ENCODE measurements at places on chromosomes 2 and 18. TPM values are rescaled to one million over a fixed set of nuclear protein-coding genes. Genes with fewer than 3 reads are reported as not detected.

TMEM169 gene
- 0.83 TPM for total RNA-seq

TLX2 gene
- total RNA-seq = not detected

ALK gene
- not detected for total RNA-seq

PLEKHH2 gene
- total RNA-seq = 1.7 TPM

HOXD10 gene
- not detected for total RNA-seq

CNOT11 gene
- total RNA-seq = 33.6 TPM

DSC1 gene
- not detected for total RNA-seq

MEP1B gene
- not detected for total RNA-seq

KATNAL2 gene
- 1.4 TPM for total RNA-seq

ZAP70 gene
- total RNA-seq = not detected

CYP26B1 gene
- not detected for total RNA-seq

UGT1A10 gene
- total RNA-seq = not detected

SUMO1 gene
- total RNA-seq = 90.0 TPM

DOK6 gene
- total RNA-seq = 2.7 TPM

SCYGR6 gene
- not detected for total RNA-seq

FZD7 gene
- total RNA-seq = 62.4 TPM

IFIH1 gene
- total RNA-seq = 1.4 TPM

GBX2 gene
- total RNA-seq = not detected

TCF4 gene
- 83.9 TPM for total RNA-seq

CGREF1 gene
- total RNA-seq = 0.28 TPM

NGEF gene
- total RNA-seq = 1.1 TPM

FAM228A gene
- total RNA-seq = not detected

CELF4 gene
- total RNA-seq = not detected
